IPS DF 19.7 (cell line): ENCODE measurements at places on chromosomes 6 and 20.

- DNase-seq = no peak
These were observed 21.0 kb downstream of the RIPOR3 start for GRCh38 chr20:50670126-50670862.

DNA sequence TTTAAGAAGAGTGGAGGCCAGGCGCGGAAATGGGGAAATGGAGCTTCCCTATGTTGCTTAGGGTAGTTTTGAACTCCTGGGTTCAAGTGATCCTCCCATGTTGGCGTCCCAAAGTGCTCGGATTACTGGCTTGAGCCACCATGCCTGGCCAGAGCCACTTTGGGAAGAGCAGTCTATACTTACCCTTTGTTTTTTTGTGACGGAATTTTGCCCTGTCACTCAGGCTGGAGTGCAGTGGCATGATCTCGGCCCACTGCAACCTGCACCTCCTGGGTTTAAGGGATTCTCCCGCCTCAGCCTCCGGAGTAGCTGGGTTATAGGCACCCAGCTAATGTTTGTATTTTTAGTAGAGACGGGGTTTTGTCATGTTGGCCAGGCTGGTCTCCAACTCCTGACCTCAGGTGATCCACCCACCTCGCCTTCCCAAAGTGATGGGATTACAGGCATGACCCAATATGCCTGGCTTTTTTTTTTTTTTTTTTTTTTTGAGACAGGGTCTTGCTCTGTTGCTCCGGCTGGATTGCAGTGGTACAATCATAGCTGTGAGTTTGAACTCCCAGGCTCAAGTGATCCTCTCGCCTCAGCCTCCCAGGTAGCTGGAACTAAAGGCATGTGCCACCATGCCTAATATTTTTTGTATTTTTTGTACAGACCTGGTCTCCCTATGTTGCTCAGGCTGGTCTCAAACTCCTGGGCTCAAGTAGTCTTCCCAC is 18.0 kb downstream of the PPP1R10 start:
- no peak for DNase-seq

DNA sequence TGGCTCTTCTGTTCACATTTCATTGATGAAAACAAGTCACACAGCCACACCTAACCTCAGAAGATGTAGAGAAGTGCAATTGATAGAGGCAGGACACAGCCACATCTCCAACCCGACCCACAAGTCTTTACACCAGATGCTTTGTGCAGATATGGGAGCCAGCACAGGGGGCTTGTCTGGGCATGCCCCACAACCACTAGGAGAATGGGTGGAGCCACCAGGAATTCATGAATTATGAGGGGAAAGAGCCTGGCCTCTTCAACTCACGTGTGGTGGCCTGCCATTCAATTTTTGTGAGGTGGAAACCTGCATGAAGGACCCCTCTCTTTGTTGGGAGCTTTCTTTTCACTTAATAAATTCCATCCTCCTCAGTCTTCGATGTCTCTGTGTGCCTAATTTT is 79.1 kb downstream of the OGFRL1 start:
- no peak for DNase-seq

- no peak for DNase-seq
These were observed 27.3 kb upstream of the GABRR1 start for GRCh38 chr6:89244241-89244985.

- no peak for DNase-seq
These were observed 52.1 kb upstream of the CAP2 start for GRCh38 chr6:17341117-17341805.

GRCh38 chr6:125797120-125797885 is 6.5 kb downstream of the NCOA7 start:
- no peak for DNase-seq

DNA sequence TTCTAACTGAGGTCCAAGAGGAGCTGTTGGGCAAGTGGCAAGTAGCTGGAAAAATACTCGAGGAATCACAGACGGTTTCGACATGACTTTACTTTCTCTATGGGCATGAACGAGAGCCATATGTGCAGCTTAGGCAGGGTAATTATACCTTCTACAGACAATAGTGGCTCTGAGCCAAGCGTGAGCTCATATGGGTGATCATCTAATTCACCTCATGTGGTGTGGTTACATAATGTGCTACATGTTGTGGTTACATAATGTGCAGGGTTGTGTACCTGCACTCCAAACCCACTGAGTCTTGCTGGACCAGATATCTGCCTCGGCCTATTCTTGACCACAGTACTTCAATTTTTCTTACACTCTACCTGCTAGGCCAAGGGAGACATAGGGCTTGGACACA is 771.7 kb upstream of the EYS start:
- DNase-seq = no peak

- DNase-seq = no peak
These were observed 190.9 kb downstream of the LAMA2 start for GRCh38 chr6:129073691-129074395.

DNA sequence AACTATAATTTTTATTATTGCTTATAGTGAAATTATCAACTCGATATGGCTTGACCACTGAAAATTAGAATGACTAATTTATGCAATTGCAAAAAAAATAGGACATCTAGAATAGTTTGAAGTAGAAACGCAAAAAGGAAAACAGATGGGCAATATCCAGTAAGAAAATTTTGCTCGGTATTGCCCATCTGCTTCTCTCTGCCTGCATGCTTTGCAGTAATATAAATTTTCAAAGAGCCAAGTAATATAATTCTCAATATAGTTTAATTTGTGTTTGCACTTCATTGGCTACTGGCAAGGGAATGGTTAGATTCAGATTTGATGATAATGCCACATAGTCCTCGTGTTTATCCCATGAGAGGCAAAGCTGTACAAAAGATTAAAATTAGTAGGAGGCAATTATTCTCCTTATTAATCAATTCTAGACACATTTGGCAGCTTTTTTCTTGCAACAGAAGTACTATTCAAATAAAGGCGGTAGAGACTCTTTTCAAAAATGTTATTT is 27.3 kb upstream of the LAMA2 start:
- DNase-seq = no peak

- DNase-seq = no peak
These were observed 25.9 kb downstream of the PPARD start for GRCh38 chr6:35368038-35368887.

- no peak for DNase-seq
These were observed 21.2 kb upstream of the SLC22A2 start for GRCh38 chr6:160279850-160280249.

GRCh38 chr6:26292709-26293108 is 72.3 kb upstream of the BTN3A2 start:
- DNase-seq = no peak

DNA sequence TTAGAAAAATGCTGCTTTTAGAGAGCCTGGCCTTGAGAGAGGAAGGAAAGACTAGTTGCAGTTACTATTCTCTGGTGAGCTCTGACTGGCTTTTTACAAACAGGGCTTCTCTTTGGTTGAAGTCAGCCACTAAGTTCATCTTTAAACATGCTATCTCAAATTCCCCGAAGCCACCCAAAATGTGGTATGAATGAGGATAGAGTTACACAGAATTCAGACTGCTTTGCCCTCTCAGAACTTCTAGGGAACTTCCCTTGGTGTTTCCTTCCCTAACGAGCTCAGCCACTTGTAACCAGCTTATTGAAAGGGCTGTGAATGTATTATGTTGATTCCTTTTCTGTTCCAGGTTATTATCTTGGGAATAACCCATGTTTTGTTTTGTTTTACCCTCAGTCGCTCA is 73.5 kb downstream of the EFHC1 start:
- no peak for DNase-seq

GRCh38 chr6:106397431-106397830 is 36.9 kb downstream of the CRYBG1 start:
- DNase-seq = no peak

DNA sequence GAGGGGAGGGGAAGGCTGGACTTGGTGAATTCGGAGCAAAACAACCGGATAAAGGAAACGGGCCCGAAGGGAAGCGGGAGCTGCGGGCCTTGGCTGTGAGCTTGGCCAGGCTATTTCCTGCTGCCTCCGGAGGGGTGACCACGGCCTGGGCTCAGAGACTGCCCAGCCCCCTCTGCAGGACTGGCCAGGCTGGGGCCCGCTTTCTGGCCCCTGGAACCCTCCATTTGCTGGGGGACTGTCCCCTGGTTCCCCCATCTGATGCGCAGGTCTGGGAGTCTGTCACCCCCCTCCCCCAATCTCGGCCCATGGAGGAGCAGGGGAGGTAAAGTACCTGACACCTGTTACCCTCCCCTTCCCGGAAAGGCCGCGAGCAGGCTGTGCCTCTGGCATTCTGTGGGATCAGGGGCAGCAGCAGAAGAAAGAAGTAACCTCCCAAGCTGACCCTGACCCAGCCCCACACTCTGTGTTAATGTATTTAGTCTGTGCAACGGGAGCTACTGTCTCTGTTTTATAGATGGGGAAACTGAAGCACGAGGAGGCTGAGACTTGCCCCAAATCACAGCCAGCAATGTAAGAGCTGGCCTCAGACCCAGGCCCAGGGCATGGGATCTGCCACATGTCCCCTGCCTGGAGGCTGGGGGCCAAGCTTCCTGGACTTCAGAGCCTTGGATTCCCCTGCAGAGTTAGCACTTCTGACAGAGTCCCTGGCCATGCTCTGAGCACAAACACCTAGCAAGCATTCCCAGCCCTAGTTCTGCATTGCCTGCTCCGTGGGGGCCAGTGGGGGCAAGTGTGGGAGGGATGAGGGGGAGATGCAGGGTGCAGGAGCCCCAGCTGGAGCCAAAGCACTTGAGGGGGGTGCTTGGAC is 3.5 kb downstream of the C20orf204 start:
- DNase-seq = no peak

DNA sequence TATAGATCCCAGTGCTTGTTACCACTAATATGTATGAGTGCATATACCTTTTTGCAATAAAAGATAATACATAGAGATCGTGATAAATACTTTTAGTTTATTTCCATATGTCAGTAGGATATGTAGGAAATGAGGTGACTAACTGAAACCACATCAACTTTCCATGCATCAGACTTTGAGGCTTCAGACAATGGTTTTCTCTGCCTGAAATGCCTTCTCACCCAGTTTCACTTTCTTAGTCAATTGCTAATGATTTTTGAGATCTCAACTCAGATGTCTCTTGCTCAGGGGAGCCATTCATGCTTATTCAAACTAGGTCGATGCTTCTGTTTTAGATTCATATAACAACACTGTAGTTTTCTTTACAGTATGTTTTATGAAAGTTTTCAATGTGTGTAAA is 626.6 kb upstream of the ADGRB3 start:
- DNase-seq = no peak

DNA sequence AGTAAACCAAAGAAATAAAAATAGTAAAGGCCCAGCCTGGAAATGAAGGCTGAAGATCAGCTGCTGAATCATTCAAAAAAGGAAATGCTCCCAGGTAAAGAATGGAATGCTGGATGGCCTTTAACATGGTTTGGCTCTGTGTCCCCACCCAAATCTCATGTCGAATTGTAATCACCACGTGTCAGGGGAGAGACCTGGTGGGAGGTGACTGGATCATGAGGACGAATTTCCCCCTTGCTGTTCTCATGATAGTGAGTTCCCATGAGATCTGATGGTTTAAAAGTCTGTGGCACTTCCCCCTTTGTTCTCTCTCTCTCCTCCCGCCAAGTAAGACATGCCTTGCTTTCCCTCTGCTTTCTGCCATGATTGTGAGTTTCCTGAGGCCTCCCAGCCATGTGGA is 9.9 kb upstream of the CLIC5 start:
- no peak for DNase-seq

GRCh38 chr20:40144581-40144980 is 544.5 kb downstream of the MAFB start:
- no peak for DNase-seq

DNA sequence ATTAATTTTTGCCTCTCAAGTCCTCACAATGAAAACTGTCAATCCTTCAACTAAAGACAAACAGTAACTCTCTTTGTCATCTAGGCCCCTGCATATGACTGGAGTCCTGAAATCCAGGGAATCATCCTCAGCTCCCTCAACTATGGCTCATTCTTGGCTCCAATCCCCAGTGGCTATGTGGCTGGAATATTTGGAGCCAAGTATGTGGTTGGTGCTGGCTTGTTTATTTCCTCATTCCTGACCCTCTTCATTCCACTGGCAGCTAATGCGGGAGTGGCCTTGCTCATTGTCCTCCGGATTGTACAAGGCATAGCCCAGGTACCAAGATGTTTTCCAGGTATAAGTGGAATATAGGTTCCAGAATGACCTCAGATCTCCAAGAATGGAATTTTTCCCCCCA is 15.4 kb downstream of the SLC17A4 start:
- DNase-seq = no peak

GRCh38 chr20:62209850-62210495 is 10.1 kb downstream of the HRH3 start:
- no peak for DNase-seq

- no peak for DNase-seq
These were observed 714 bp upstream of the RTEL1 start for GRCh38 chr20:63657260-63657936.

DNA sequence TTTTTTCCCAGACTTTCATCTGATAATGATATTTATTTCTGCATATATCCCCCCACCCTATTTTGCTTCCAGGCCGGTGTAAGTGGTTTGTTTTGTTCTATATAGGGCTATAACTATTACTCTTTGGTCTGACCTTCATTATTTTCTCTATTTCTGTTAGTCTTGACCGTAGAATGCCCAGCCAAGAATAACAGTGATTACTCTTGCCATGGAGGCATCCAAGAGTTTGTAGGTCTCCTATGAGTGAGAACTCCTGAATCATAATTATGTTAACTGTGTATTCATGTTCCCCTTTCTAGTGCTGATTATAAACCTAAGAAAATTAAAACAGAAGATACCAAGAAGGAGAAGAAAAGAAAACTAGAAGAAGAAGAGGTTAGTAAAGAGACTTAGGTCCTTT is 52.2 kb downstream of the TOP1 start:
- DNase-seq = no peak

DNA sequence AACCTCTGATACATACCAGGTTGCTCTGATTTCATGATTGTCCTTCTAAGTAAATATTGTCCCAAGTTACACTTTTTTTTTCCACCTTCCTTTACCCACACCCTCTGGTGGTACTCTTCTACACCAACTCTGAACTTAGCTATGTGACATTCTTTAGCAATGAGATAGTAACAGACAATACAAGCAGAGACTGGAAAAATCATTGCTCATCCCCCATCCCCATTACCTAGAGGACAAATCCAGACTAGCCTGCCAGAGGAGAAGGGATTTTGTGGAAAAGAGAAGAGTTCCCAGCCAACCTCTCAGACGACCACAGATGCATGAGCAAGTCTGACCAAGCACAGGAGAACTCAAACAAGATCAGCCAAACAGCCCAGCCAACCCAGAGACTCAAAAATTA is 32.8 kb upstream of the TFAP2B start:
- no peak for DNase-seq

- no peak for DNase-seq
These were observed 39.1 kb downstream of the VGLL2 start for GRCh38 chr6:117304446-117304845.
